M059J (cell line): ENCODE measurements at places on chromosomes 1 and 21.

GRCh38 chr1:31605908-31606427 lies 11.5 kb upstream of the HCRTR1 start:
- DNase-seq = peak; percentile 49

GRCh38 chr1:2101531-2101930 lies 51.3 kb downstream of the PRKCZ start:
- no peak for DNase-seq

GRCh38 chr1:22626237-22627157 lies 9.9 kb upstream of the C1QA start:
- DNase-seq = no peak

GRCh38 chr1:151801310-151801820 lies 3.9 kb downstream of the LINGO4 start:
- DNase-seq = no peak

DNA sequence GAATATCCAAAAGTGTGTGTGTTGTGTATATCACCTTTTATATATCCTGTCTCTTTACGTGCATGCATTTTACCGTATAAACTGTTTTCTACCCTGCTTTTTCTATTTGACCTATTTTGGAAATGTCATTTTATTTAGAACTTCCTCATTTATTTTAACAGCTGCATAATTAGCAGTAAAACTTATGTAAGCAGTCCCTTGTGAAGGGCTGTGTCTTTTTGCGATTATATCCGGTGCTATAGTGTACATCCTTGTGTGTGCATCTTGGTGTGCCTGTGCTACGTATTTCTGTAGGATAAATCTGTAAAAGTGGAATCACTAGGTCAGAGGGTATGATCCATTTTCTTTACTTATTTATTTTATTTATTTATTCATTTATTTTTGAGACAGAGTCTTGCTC lies 7.2 kb downstream of the LGALS8 start:
- no peak for DNase-seq

- DNase-seq = peak; percentile 47
Measured at GRCh38 chr1:26234644-26235370, 807 bp downstream of the CEP85 start.

- DNase-seq = peak; percentile 42
Measured at GRCh38 chr1:237713916-237714315, 176.8 kb downstream of the ZP4 start.

GRCh38 chr1:91572044-91572443 lies 71.4 kb downstream of the CDC7 start:
- no peak for DNase-seq

GRCh38 chr1:206776229-206776628 lies 3.9 kb upstream of the IL10 start:
- no peak for DNase-seq

- no peak for DNase-seq
Measured at GRCh38 chr1:117013309-117013858, 11.8 kb downstream of the CD101 start.

DNA sequence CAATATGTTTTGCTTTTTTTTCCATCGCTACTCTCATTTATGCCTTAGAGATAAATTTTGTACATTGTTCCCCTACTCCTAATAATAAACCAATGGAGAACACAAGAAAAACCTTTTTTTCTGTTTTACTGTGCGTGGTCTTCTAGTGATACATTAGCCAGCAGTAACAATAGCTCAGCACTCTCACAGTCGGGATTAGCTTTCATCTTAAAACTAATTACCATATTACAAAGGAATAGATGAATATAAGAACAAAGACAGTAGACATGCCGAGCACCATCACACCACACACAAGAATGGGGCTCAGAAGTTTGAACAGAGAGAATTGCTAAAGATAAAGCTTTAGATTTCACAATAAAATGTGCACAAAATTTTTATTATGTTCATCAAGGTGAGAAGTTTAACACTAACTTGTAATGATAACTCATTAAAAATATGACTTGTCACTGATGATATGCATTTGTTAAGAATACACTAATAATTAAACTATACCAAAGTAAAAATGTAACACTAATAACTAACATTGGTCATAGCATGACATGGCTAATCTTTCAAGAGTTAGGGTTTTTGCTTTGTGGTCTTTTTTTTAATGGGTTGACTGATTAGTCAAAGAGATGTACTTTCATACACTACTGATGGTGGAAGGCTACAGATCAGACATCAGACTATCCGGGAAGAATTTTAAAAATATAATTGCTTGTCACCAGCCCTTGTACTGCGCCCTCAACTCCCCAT lies 61.8 kb downstream of the EXTL2 start:
- no peak for DNase-seq

- peak; percentile 98 for DNase-seq
Measured at GRCh38 chr1:185439727-185440415, 122.8 kb upstream of the IVNS1ABP start.

DNA sequence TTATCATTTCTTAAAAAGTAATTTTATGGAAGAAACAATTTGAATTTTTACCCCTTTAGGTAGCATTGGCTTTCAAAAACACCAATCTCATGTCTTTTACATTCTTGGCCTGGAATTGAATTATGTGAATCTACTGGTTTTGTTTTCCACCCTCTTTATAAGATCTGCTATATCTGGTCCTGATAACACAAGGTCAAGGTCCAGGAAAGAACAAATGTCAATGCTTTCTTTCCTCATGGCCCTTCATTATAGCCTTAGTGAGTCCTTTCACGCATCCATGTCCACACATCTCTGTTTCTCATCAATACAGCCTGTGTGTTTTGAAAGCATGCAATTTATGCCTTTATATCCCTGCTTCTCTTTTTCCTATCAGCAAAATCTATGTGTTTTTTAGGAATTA lies 24.0 kb upstream of the DR1 start:
- no peak for DNase-seq

GRCh38 chr1:119006406-119007279 lies 18.5 kb upstream of the TBX15 start:
- DNase-seq = no peak

- DNase-seq = no peak
Measured at GRCh38 chr1:223037845-223038244, 105.2 kb downstream of the TLR5 start.

DNA sequence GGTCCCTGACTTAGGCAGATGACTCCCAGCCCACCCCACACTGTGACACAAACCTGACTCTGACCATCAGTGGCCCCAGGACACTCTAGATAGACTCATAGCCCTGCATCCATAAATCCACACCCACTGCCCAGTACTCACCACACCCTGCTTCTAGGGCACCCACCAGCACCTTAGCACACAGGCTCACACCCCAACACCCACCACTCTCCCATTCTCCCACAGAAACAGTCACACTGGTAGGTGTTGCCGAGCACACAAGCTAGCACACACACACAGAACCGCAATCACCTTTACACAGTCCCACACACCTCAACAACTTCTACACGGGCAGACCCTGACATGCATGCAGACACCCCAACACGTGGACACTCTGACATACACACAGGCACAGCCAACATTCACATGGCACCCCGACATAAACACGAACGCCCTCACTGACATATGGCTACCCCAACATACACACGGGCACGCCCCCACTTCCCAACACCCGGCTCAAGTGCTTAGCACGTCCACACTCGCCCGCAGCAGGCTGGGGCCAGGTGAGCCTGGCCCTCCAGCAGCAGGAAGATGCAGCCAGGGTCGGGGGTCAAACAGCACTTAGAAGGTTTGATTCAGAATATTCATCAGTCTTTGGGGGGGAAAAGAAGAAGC lies 105.5 kb upstream of the TARDBP start:
- DNase-seq = no peak

DNA sequence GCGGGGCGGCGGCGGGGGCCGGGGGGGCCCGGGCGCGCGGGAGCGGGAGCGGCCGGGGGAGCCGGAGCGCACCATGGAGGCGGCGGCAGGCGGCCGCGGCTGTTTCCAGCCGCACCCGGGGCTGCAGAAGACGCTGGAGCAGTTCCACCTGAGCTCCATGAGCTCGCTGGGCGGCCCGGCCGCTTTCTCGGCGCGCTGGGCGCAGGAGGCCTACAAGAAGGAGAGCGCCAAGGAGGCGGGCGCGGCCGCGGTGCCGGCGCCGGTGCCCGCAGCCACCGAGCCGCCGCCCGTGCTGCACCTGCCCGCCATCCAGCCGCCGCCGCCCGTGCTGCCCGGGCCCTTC lies 546 bp downstream of the SKI start:
- DNase-seq = no peak

DNA sequence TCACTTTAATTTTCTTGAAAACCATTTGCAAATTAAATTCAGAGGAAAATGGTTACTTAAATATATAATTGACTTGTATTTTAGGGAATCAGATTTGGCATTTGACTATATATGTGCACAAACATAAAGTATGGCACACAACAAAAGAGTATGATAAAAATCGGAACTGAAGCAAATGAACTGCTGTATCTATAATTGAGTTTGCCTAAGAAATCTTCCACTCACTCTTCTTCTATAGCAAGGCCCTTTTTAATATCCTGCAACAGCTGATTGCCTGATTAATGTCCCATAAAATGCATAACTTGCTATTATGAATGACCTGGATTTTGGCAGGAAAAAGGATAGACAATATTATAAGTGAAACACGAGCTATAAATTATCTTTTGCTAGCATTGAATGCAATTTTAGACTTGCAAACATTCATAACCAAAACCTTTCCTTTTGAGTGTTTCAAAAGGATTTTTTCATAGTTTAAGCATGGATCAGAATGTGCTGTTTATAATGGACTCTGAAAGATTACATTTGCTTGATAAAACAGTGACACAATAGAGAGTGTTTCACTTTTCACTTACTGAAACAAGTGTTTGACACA lies 2204.3 kb downstream of the MRPL39 start:
- DNase-seq = no peak

GRCh38 chr1:42240966-42241755 lies 76.6 kb upstream of the GUCA2A start:
- DNase-seq = peak; percentile 39

DNA sequence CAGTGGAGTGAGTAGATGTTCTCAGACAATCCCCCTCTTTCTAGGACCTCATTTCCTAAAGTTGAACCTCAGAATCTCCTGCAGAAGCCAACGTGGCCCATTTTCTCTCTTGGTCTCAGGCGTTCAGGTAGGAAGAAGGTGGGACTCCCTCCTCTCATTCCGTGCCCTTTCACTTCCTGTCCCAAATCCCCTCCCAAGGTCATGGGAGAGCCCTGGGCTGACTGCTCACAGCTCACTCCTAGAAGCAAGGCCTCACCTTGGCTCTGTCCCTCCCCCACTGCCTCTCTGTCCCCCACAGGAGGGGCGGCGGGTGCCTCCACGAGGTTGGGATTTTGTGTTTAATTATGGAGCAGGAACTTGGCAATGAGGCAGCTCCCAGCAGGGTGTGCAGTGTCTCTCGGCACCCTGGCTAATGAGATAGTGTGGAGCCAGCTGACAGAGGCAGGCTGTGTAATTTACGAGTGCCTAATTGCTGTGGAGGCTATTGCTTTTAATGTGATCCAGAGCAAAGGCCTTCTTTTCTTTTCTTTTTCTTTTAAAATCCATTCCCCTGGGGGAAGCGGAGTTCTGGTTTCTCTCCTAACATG lies 9.1 kb upstream of the CDK18 start:
- DNase-seq = no peak

GRCh38 chr1:18384059-18384458 lies 96.7 kb upstream of the KLHDC7A start:
- no peak for DNase-seq

DNA sequence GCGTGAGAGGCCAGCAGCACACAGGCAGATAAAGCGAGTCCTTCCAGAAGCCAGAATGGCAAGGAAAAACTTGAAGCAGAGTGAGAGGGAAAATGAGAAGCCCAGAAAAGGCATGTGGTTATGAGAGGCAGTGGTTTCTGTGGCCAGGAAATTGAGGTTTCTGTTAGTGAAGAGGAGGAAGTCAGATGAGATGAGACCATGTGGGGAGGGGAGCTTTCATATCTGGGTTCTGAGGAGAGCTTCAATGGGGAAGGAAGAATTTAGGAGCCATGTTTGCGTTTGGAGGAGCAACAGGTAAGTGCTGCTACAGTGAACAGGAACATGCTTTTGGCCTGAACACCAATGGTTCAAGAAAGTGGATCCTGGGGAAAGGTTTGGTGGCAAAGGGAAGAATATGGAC lies 6.1 kb upstream of the CD1A start:
- no peak for DNase-seq

- DNase-seq = no peak
Measured at GRCh38 chr1:163399001-163399400, 77.2 kb downstream of the NUF2 start.

DNA sequence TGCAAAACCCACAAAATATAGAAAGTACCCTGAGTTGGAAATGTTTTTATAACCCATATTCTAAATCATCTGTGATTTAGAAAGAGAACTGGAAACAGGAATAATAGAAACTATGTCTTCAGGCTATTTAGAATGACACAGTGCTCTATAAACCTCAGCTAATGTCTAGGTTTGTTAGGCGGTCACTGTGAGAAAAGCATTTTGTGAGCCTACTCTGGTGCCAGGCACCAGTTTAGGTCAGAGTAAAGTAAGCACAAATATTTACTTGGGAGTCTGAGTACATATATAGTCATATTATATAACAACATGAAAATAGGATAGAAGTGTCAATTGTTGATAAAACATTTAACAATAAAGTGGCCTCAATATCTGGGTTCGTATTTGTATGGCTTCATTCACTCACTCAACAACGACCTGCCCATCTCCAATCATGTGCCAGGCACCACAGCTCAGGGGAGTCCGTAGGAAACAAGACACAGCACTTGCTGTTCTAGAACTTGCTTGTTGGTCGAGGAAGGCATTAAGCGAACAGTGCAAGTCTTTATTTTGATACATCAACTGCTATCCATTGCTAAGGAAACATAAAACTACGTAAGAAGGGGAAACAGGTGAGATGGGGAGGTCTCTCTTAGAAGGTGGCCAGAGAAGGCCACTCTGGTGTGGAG lies 37.2 kb downstream of the GNB1 start:
- no peak for DNase-seq

DNA sequence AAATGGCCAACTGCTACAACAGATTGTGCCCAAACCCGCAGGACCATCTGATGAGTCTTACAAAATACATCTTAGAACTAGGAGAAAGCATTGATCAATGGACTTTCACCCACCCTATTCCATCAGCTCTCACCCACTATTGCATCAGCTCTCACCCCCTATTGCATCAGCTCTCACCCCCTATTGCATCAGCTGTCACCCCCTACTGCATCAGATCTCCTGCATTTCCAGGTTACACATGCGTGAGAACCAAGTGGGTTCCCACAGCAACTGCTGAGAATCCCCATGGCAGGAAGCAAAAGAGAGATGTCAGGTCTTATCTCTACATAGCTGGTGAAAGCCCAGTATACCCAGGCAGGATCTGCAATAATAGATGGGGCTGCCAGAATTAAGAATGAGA lies 533.5 kb downstream of the LTN1 start:
- DNase-seq = no peak
